GM23338 (cell line): ENCODE measurements at places on chromosomes 3 and 15. TPM values are rescaled to one million over a fixed set of nuclear protein-coding genes. Genes with fewer than 3 reads are reported as not detected.

Gene LYZL4
- polyA plus RNA-seq: not detected in 2 replicates

Gene POLQ
- polyA plus RNA-seq: 4.5 and 6.9 TPM in 2 replicates

Gene GPR149
- 0.11 TPM in 1 of 2 replicates, not detected in the other for polyA plus RNA-seq

DNA sequence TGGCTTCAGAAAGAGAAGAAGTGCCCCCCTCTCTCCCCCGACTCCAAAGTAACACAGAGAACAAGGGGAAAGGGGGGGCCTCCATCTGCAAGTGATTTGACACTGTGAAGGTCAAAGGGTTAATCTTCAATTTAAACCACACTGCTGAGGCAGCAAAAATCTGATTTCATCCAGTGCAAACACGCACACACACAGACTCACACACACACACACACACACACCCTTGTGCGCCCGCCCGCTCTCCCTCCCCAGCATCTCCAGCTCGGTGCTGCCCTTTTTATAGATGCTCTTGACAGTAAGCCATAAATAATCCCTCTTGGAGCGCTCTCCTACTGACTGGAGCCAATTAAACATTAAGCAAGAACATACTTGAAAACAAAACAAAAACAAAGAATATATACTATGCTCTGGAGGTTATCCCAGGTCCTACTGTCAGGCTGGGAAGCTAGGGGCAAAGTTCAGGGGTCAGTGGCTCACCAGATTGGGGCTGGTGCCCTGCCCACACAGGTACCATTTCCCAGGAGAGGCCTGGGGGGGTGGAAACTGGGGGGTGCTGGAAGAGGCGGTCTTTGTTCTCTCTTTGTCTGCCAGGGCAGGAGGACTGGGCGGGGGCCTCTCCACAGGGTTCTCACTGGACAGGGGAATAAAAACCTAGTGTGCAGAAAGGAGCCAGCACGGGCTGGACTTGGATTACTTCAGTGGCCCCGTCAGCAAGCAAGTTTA is 16.3 kb downstream of the BMF start:
- no peaks in the 10 kb centered on the region for H3K27me3 ChIP-seq
- peaks cover 67% of the 10 kb centered on the region for H3K4me1 ChIP-seq
- peak overlapping the region; percentile 22; the same call in 1 of the 2 replicates for H3K4me3 ChIP-seq
- peak overlapping the region; percentile 74; the same call in 1 of the 2 replicates for H3K27ac ChIP-seq
- no peak for DNase-seq
- H3K36me3 ChIP-seq: no peaks in the 10 kb centered on the region; the same call in 1 of the 2 replicates

DNA sequence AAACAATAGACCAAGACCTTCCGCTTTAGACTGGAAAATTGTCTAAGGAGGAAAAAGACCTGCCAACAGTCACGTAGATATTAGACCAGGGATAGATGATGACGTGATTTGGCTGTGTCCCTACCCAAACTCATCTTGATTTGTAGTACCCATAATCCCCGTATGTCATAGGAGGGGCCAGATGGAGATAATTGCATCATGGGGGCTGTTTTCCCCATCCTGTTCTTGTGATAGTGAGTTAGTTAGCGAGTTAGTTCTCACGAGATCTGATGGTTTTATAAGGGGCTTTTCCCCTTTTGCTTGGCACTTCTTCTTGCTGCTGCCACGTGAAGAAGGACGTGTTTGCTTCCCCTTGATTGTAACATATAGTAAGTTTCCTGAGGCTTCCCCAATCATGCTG is 31.7 kb upstream of the SUCLG2 start:
- no peaks in the 10 kb centered on the region for H3K27me3 ChIP-seq
- no peak for DNase-seq
- H3K36me3 ChIP-seq: no peaks in the 10 kb centered on the region
- no peaks in the 10 kb centered on the region for H3K4me1 ChIP-seq
- no peak overlapping the region for H3K4me3 ChIP-seq

- H3K27ac ChIP-seq: no peak overlapping the region
- no peaks in the 10 kb centered on the region for H3K27me3 ChIP-seq
- no peaks in the 10 kb centered on the region for H3K4me1 ChIP-seq
- no peaks in the 10 kb centered on the region for H3K36me3 ChIP-seq
Observed at GRCh38 chr3:79651536-79652065, 116.2 kb downstream of the ROBO1 start.

DNA sequence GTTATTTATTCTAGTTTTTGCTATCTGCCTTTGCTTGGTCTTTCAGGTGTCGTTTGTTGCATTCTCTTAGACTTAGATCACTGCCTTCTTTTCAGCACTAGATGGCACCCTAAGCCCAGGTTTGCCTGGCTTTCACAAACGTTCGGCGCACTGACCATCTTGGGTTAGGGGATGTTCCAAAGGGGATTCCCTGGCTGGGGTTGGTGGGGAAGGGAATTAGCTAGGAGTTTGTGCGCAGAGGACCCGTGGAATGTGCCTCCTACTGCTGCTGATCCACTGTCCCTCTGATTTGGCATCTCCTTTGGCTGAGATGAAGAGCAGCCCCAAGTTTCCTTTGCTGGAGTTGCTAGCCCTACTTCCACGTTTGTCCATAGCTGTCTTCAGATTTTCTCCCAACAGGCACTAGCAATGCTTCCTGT is 33.9 kb downstream of the PFN2 start:
- no peaks in the 10 kb centered on the region for H3K27me3 ChIP-seq
- no peak overlapping the region for H3K27ac ChIP-seq
- DNase-seq: peak; percentile 94
- no peak overlapping the region for H3K4me3 ChIP-seq

DNA sequence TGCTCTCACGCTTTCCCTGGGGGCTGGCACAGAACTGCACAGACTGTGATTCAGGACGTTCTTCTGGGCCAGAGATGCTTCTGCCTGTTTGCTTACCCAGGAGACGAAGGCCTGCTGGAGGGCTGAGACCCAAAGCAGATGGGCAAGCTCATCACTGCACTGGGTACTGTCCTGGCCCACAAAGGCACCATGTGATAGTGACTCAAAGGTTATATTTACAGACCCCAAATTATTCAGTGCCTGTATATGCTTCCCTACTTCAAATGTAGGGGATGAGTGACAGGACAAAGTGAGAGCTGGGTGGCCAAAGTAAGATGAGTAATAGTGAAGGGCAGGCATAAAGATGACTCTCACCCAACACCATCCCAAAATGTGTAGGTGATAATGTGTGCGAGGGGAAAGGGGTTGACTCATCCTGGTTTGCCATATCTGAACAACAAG is 127.4 kb downstream of the WDR76 start:
- H3K4me1 ChIP-seq: peaks cover 11% of the 10 kb centered on the region
- no peak overlapping the region for H3K27ac ChIP-seq
- no peaks in the 10 kb centered on the region for H3K27me3 ChIP-seq
- no peak overlapping the region for H3K4me3 ChIP-seq

GRCh38 chr3:116030131-116030850 is 407.0 kb downstream of the GAP43 start:
- no peak overlapping the region for H3K27ac ChIP-seq
- H3K4me1 ChIP-seq: peaks cover 11% of the 10 kb centered on the region; the same call in 1 of the 2 replicates
- no peaks in the 10 kb centered on the region for H3K36me3 ChIP-seq
- DNase-seq: no peak
- no peaks in the 10 kb centered on the region for H3K27me3 ChIP-seq

DNA sequence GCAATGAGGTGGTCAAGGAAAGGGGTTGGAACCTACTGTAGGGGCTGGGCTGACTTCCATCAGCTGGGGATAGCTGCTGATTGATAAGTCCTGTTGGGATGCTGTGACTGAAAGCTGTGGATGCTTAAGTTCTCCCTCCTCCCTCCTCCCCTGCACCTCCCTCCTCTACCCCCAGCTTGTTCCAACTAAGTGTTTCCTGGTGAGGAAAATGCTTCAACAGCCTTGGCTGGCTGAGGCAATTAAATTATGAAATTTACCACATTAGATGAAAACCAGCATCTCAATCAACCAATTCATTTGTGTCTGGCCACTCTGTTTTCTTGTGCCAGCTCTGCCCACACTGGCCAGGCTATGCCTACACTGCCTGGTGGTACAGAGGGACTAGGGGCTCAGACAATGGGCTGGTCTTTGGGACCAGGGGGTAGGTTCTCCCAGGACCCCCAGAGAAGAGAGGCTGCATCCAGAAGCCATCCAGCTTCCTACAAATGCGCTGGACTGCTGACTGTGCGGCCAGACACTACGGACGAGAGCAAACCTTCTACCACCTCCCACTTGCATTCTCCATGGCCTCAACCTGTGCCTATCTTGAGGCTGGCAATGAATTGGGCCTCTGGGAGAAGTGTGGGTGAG is 2.5 kb downstream of the KLHL25 start:
- H3K27ac ChIP-seq: no peak overlapping the region
- DNase-seq: no peak
- no peaks in the 10 kb centered on the region for H3K36me3 ChIP-seq
- H3K4me3 ChIP-seq: no peak overlapping the region

DNA sequence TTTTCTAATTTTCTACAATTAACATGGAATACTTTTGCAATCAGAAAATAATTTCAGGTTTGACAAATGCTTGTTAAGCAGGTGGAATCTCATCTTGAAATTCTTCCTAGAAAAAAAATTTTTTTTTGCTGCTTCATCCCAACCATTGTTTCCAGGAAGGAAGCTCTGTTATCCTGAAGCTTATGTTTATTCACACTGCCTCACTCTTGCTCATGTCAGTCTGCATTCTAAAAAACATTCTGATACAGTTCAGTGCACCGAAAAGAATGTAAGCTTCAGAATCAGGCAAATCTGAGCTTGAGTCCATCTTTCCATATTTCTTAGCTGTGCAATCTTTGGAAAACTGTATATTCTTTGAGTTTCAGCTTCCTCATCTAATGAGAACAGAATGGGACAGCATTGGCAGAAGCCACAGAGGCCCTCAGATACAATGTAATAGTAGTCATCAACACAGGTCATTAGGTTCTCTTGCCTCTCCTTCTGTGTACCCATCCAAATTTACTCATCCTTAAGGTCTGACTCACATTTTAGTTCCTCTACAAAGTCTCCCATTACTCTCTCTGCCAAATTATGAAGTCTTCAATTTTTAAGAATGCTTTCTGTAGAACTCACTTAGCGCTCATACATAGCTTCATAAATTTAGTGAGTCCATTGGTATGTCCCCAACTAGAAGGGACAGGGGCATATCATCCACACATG is 881.8 kb upstream of the NR2F2 start:
- H3K4me3 ChIP-seq: no peak overlapping the region
- DNase-seq: no peak
- H3K27me3 ChIP-seq: no peaks in the 10 kb centered on the region
- no peaks in the 10 kb centered on the region for H3K4me1 ChIP-seq
- no peak overlapping the region for H3K27ac ChIP-seq
- no peaks in the 10 kb centered on the region for H3K36me3 ChIP-seq

DNA sequence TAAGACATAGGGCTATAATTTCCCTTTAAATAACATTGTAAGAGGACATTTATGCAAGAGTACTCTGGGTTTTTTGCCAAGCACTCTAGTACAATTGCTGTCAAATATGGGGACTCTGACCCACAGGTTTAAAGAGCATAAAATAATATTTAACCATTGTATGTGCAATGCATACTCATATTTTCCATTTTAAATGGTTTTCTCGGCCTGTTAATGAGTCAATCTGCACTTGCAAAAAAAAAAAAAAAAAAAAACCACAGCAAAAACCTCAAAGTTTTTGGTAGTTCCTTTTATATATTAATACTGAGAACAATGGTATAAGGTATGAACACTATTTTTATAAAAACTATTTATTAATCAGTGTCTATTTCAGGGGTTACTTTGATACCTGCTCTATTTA is 304.0 kb upstream of the CBLB start:
- H3K4me3 ChIP-seq: no peak overlapping the region
- H3K4me1 ChIP-seq: peaks cover 17% of the 10 kb centered on the region; the same call in 1 of the 2 replicates
- no peak for DNase-seq
- H3K36me3 ChIP-seq: no peaks in the 10 kb centered on the region
- H3K27me3 ChIP-seq: no peaks in the 10 kb centered on the region
- no peak overlapping the region for H3K27ac ChIP-seq

DNA sequence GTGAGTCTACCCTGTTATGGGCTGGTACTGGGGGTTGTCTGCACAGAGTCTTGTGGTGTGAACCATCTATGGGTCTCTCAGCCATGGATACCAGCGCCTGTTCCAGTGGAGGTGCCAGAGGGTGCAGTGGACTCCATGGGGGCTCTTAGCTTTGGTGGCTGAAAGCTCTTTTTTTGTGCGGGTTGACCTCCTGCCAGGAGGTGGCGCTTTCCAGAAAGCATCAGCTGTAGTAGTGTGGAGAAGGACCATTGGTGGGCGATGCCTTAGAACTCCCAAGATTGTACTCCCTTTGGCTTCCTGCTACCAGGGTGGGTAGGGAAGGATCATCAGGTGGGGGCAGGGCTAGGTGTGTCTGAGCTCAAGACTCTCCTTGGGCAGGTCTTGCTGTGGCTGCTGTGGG is 602.6 kb downstream of the RSL24D1 start:
- H3K27me3 ChIP-seq: no peaks in the 10 kb centered on the region
- H3K36me3 ChIP-seq: no peaks in the 10 kb centered on the region
- H3K4me3 ChIP-seq: no peak overlapping the region
- no peaks in the 10 kb centered on the region for H3K4me1 ChIP-seq

DNA sequence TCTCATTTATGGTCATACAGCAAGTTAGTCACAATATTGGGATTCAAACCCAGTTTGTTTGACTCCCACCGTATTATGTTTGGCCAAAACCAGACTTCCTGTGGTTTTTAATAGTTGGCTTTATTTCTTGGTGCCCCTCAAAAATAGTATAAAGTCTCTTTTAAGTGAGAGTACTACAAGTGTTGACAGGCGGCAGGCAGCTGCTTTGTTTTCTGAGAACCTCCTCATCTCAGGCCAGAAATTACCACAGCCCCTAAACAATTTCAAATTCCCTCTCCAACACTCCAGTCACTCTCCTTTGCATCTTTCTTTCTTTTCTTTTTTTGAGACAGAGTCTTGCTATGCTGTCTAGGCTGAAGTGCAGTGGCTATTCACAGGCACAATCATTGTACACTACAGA is 121.5 kb downstream of the POLR2M start:
- H3K4me3 ChIP-seq: no peak overlapping the region
- H3K27me3 ChIP-seq: no peaks in the 10 kb centered on the region
- no peaks in the 10 kb centered on the region for H3K4me1 ChIP-seq
- no peak for DNase-seq

- DNase-seq: no peak
- no peaks in the 10 kb centered on the region for H3K4me1 ChIP-seq
- H3K4me3 ChIP-seq: no peak overlapping the region
Observed at GRCh38 chr3:43523454-43524053, 98.3 kb downstream of the ANO10 start.

DNA sequence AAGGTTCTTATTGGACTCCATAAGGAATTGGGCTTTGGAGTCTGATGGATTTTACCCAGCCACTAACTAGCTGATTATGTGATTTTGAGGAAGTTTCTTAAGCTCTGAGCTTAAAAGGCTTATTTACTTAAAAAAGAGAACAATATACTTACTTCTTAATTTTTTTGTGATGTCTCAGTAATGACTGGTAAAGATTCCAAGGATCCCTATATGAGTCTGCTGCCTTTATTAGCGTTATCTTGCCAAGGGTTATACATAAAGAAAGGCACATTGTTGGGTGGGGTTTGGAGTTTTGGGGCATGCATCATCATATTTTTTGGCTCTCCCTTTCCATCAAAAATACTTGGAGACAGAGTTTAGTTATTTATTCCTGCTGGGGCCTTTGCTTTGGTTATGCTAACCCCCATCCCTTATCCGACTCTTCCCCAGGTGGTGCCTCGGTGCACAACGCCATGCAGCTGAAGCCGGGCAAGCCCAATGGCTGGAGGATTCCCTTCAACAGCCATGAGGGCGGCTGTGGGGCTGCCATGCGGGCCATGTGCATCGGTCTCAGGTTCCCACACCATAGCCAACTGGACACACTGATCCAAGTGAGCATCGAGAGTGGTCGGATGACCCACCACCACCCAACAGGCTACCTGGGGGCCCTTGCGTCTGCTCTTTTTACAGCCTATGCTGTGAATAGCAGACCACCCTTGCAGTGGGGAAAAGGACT is 6.7 kb downstream of the ADPRH start:
- H3K4me1 ChIP-seq: peaks cover 11% of the 10 kb centered on the region
- no peak for DNase-seq
- no peaks in the 10 kb centered on the region for H3K27me3 ChIP-seq
- H3K4me3 ChIP-seq: no peak overlapping the region
- H3K36me3 ChIP-seq: no peaks in the 10 kb centered on the region
